ENCODE measurements at places on chromosomes 5 and 9. TPM values are rescaled to one million over a fixed set of nuclear protein-coding genes. Genes with fewer than 3 reads are reported as not detected.

DNA sequence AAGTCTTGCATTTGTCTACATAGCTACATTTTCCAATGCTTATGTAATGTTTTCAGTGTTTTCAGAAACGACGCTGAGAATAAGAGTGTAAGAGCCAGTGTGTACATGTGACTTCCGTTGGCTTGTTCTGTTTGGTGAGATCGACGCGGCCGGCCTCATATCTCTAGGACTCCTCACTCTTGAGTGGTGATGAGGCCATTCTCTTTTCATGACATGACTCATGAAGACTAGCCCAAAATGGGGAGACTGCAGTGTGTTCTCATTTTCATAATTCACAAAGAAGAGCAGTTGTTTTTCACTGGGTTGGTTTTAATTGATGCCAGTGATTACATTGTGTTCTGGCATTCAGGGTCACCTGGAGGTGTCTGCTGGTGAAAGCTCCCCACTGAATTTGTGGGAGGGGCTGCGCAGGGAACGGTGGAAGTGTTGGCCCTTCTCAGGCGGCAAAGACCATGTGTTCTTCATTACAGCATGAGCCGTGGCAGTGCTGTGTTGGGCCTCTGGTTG is 131.5 kb upstream of the OTULINL start:
- DNase-seq: no peak

DNA sequence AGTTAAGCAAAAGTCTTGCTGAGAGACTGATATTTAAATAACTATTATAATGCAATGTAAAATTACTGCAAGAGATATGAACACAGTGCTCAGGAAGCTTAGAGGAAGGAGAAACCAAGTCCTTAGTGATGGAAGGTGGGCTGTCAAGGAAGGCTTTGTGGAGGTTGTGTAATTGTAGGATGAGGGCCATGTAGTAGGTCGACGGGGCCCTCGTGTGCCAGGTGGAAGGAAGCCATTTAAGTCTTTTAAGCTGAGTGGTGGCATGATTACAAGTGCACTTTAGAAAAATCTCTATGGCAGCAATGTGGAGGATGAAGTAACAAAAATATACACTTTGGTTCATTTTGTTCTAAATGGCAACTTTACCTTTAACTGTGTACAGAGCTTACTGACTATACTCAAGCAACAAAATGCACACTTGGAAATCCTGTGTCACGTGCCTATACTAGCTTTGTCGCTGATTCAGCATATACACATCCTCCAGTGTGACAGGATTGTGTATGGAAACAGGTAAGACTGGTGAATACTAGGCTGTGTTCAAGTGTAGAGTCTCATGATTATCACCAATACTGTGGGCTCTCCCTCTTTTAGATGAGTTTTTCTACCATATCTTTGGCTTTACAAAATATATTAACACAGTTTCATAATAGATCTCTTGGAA is 78.6 kb downstream of the TMC1 start:
- no peak for DNase-seq

GRCh38 chr5:64299805-64300204 is 134.2 kb downstream of the RNF180 start:
- DNase-seq: no peak

- no peak for DNase-seq
These were observed 21.0 kb upstream of the PTPRD start for GRCh38 chr9:10633785-10634184.

DNA sequence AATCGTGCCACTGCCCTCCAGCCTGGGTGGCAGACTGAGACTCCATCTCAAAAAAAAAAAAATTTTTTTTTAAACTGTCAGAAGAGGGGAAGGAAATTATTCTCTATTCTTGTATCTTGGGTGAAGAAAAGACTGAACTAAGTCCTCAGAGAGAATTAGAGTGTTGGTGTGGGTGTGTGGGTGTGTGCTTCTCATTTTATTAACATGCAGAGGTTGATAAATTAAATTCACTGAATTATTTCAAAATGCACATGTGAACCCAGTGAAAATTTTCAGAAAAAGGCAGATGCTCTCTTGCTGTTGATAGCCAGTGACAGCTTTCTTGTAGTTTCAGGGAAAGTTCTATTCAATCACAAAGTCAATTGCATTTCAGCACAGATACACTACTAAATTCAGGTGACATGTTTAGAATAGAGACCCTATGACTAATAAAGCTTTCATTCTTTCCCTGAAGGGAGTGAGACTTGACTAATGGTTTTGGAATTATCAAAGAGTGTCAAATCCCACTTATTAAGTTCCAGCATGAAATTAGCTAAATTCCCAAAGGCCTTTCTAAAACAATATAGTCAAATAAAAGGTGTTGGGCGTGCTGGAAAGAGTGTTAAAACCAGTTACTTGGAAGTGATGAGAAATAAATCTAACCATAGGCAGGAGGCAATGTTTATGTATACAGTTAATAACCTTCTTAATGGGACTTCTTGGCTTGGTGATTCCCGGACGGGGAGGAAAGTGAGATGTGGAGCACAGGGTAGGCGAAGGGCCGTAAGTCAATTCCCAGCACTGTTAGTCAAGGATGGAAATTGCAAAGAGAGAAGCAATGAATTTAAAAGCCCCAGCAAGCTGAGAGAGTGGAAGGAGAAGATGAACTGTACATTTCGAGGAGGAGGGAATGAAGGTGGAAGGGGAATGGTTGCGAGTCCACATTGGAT is 103.2 kb upstream of the SPATA31D4 start:
- no peak for DNase-seq

The GARIN3 gene
- not detected for total RNA-seq

The NR2F1-AS1 gene
- total RNA-seq: not detected

The SLC6A18 gene
- total RNA-seq: not detected

The ELL2 gene
- 110 TPM for total RNA-seq

Data from natural killer cell treated with Interleukin-12 subunit alpha and Interleukin-12 subunit beta and Interleukin-15 and Interleukin-18, amount 100 ng/mL, for 72 hours (primary cell).